ENCODE measurements at places on chromosomes 6 and 20. TPM values are rescaled to one million over a fixed set of nuclear protein-coding genes. Genes with fewer than 3 reads are reported as not detected.

TBPL1 gene
- total RNA-seq = 28.1 TPM

GTSF1L gene
- not detected for total RNA-seq

DNMT3B gene
- 4.7 TPM for total RNA-seq

BIRC7 gene
- not detected for total RNA-seq

RAB44 gene
- not detected for total RNA-seq

YWHAB gene
- 201 TPM for total RNA-seq

GRCh38 chr20:31669876-31670275 lies 32.2 kb downstream of the COX4I2 start:
- no peaks in the 10 kb centered on the region for H3K27me3 ChIP-seq
- no peak for DNase-seq
- H3K4me1 ChIP-seq = peaks cover 31% of the 10 kb centered on the region
- peak overlapping the region; percentile 83 for H3K27ac ChIP-seq

- no peaks in the 10 kb centered on the region for H3K27me3 ChIP-seq
- H3K27ac ChIP-seq = peak overlapping the region; percentile 64
Observed at GRCh38 chr6:57116776-57117175, 26.8 kb downstream of the ZNF451 start.

GRCh38 chr20:31968291-31969126 lies 558 bp downstream of the XKR7 start:
- H3K27me3 ChIP-seq = peaks cover 68% of the 10 kb centered on the region
- H3K36me3 ChIP-seq = no peaks in the 10 kb centered on the region
- peaks cover 17% of the 10 kb centered on the region for H3K4me1 ChIP-seq
- DNase-seq = peak; percentile 95

Measured in chondrocyte (in vitro differentiated cells).